Left kidney (tissue), 8 donors: ENCODE measurements at places on chromosomes 7 and 10. TPM values are rescaled to one million over a fixed set of nuclear protein-coding genes. Genes with fewer than 3 reads are reported as not detected.

GRCh38 chr7:110645060-110645459 is 445.9 kb upstream of the LRRN3 start:
- no peak for DNase-seq

DNA sequence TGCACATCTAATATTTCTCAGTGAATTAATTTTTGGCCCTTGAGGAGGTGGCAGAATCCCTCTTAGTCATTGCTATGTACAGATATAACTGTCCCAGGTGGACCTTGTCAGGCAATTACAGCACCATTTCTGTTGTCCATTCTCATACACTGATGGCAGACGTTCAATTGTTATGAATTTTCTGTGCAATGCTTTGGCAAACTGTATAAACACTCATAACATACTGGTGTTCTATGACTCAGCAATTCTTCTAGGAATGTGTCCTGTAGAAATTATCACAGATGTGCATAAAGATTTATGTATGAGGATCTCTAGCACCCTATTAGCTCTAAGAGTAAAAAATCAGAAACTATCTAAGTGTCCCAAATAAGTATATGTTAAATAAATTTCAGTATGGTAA is 80.8 kb downstream of the DNAJB9 start:
- no peak for DNase-seq

DNA sequence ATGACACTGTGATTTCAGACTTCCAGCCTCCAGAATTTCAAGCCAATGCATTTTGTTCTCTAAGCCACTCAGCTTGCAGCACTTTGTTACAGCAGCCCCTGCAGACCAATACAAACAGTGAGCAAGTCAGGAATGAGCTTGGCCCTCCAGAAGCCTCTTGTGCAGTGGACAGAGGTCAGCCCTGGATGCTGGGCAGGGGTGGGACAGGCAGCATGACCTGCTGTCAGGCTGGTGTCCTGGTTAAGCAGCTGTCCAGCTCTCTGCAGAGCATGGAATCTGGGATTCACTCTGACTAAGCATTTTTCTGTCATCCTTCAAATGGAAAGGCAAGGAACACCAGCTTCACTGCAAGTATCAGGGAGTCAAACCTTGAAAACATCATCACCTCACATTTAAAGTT is 85.5 kb upstream of the GDF10 start:
- DNase-seq = no peak

GALNT17 gene
- polyA plus RNA-seq = 3.1 TPM

DNA sequence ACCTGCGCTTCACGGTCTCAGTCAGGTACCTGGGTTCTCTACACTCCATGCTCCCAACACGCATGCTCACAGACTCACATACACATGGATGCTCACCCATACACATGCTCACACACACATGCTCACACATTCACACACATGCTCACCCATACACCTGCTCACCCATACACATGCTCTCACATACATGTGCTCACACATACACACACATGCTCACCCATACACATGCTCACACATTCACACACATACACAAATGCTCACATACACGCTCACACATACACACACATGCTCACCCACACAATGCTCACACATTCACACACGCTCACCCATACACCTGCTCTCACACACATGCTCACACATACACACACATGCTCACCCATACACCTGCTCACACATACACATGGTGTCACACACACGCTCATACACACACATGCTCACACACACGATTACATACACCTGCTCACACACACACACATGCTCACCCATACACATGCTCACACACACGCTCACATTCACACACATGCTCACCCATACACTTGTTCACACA is 119.9 kb downstream of the PAXIP1 start:
- DNase-seq = no peak

GRCh38 chr10:86316274-86316835 is 50.2 kb downstream of the GRID1 start:
- no peak for DNase-seq

FBXL13 gene
- polyA plus RNA-seq = 4.3 TPM

- peak; percentile 76 for DNase-seq
Measured at GRCh38 chr7:151315038-151315655, 26.5 kb upstream of the NUB1 start.

DNA sequence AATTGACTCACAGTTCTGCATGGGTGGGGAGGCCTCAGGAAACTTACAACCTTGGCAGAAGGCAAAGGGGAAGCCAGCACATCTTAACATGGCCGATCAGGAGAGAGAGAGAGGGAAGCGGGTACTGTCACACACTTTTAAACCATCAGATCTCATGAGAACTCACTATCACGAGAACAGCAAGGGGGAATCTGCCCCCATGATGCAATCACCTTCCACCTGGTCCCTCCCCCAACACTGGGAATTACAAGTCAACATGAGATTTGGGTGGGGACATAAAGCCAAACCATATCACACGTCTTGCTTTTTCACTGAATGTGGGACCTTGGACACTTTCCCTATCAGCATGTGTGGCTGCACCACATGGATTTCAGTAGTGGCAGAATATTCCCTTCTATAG is 9.0 kb upstream of the AKR1E2 start:
- no peak for DNase-seq

SCART1 gene
- 3.8 TPM for polyA plus RNA-seq

DNA sequence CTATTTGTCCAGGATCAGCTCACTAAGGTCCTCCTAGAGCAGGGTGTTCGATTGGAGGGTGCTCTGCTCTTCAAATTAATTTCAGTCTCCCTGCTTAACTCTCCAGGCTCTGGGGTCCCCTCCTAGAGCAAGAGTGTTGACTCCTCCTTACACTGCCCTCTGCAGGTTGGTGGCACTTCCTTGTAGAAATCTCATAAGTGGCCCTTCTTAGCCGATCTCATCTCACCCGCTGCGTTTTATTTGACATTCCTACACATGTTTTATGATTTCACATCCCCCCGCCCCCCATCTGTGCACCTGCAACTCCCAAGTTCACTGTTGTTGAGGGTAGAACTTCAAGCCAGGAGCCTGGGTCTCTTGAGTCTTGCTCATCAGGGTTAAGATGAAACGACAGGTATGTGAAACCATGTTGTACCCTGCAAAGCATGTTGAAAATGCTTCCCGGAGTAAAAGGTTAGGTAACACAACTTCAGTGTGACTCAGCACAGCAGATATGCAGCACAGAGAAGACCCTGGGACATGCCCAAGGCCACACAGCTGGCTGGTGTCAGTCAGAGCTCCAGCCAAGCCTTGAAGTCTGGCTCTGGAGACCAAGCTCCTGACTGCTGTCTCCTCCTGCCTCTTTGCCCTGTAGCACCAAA is 171.2 kb downstream of the PRKAG2 start:
- DNase-seq = no peak

- peak; percentile 53 for DNase-seq
Measured at GRCh38 chr10:96496281-96496925, 17.3 kb downstream of the TLL2 start.

TLX1 gene
- not detected for polyA plus RNA-seq

FOXI2 gene
- polyA plus RNA-seq = 1.2 TPM

GRCh38 chr7:1326511-1326785 is 93.8 kb downstream of the UNCX start:
- DNase-seq = no peak

DNA sequence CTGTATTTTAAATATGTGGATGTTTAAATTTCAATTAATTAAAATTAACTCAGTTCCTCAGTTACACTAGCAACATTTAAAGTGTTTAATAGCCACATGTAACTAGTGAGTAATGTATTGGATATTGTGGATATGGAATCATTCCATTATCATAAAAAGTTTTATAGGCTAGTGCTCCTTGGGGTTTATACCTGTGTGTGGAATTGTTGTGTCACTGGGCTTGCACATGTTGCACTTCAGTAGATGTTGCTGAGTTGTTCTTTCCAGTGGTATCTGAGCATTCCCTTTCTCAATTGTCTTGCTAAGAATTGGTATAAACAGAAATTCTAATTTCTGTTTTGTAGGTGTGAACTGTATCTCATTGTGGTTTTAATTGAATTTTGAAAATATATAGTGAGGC is 113.0 kb downstream of the ADK start:
- DNase-seq = no peak
